Suppressor macrophage treated with lipopolysaccharide for 4 hours (primary cell): ENCODE measurements at places on chromosomes 16 and 17.

DNA sequence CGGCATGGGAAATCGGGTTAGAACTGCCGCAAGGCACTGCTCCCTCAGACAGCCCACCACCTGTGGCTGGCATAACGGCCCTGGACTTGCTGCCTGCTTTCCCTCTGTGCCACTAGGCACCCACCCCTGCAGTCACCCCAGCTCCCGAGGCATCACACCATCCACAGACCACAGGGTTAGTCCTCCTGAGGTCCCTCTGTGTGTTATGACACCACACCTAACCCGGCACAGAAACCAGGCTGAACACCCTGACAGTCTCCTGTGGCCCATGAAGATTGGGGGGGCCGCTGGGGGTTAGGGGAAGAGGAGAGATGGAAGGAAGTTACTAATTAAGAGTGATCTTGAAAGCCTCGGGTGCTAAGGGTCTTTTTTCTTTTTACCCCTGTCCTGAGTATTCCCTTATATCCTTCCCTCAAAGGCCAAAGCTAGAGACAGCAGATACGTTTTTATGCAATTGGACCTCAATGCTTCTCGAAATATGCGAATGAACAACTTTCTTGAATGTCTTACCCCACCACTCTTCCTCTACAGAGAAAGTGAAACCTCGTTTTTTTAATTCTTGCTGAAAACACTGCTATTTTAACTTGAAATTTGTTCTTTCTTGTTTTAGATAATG is 7.0 kb downstream of the CYTH1 start:
- peak; percentile 70 for DNase-seq

- DNase-seq: peak; percentile 16
Observed at GRCh38 chr17:3630781-3631180, 5.3 kb downstream of the SHPK start.

GRCh38 chr17:78859051-78859450 is 18.4 kb upstream of the USP36 start:
- DNase-seq: no peak

GRCh38 chr17:77865716-77866115 is 92.8 kb upstream of the TNRC6C start:
- no peak for DNase-seq

GRCh38 chr16:24146518-24146917 is 109.6 kb upstream of the CACNG3 start:
- DNase-seq: no peak

DNA sequence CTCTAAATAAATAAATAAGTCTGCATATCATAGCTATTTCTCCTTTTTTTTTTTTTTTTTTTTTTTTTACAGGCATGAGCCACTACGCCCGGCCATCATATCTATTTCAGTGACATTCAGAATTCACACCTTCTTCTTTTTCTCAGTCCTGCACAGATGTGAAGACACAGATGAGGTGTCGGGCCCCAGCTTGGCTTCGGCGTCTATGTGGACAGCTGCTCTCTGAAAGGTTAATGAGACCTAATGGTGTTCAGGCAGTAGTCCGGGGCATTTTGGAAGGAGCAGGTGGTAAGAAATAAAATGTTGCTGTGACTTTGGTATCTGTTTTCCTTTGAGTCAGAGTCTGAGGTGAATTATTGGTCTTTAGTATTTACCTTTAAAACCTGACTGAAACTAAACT is 23.6 kb downstream of the TANGO6 start:
- no peak for DNase-seq

GRCh38 chr16:88402551-88403240 is 19.9 kb downstream of the ZNF469 start:
- no peak for DNase-seq

DNA sequence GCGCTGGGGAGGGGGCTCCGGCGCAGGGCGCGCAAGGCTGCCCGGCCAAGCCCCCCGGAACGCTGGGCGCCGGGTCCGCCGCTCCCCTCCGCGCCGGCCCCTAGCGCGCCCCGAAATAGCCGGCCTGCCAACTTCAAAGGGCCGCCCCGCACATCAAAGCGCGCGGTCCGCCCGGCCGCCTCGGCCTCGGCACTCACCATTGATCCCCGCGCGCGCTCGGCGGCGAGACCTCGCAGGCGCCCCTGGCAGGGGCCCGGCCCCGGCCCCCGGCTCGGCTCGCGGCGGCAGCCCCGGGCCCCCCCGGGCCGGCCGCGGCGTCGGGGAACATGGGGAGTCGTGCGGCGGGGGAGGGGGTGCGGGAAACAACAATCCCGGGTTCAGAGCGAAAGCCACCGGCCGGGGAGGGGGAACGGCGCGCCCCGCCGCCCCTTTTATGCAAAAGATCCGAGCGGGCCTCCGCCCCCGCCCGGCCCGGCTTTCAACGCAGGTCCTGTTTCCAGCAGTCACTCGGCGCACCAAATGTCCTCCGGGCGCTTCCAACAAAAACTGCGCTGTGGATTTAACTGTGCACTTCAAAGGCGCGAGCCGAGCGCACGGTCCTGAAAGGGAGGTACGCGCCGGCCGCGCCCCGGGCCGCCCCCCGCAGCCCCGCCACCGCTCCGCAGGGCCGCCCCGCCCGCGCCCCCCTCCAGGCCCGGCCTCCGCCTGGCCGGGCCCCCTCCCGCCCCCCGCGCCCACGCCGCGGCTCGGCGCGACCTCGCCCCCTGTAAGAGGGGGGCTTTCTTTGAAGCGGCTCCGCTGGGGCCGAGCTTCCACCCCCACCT is 608 bp downstream of the AXIN2 start:
- DNase-seq: peak; percentile 43

DNA sequence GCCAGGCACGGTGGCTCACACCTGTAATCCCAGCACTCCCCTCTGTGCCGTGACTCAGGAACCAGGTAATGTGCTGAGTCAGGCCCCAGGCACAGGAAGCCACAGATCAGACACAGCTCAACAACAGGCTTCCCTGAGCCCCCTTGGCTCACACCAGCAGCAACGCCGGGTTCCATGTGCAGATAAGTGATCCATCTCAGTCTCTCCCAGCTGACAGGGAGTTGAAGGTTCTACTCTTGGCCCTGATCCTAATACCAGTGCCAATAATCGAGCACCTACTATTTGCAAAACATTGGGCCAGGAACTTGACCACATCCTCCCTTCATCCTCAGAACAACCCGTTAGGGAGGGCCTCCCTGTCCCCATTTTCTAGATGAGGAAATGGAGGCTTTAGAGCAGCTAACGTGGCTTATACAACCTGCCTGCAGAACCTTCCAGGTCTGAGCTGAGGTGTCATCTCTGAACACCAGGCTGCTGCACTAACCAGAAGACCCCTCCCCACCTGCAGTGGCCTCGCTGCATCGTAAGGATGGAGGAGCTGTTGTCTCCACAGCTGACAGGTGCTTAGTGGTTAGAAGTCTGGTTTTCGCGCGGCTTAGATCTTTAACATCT is 64.8 kb upstream of the AMZ2 start:
- DNase-seq: no peak

GRCh38 chr17:20952183-20952582 is 90.6 kb downstream of the USP22 start:
- no peak for DNase-seq

- peak; percentile 31 for DNase-seq
Observed at GRCh38 chr16:11079652-11080187, 135.4 kb downstream of the CLEC16A start.

DNA sequence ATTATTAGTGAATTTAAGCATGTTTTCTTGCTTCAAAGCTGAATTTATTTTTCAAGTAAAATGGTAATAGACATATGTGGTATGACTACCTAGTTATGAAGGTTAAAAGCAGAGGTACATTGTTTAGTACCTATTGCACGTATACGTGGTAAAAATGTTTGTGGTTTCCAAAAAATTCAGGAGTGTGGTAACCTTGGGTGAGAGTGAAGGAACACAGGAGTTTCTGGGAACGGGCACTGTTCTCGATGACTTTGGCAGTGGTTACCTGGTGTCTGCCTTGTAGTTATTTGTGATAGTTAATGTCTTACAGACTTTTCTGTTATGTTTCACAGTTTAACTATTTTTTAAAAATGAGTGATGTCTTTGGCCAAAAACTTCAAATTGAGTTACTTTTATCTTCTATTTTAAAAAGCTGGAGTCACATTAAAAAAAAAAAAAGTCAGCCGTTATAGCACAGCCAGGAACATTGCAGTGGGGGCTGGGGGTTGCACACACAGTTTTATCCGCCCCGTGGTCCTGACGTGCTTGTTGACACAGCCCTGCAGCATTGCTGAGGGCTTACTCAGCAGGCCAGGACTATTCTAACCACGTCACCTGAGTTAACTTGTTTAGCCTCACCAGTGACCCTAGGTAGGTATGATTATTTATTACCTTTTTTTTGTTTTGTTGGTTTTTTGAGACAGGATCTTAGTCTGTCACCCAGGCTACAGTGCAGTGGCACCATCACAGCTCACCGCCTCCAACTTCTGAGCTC is 10.9 kb downstream of the JPT2 start:
- no peak for DNase-seq

- no peak for DNase-seq
Observed at GRCh38 chr16:46843898-46844642, 13.1 kb upstream of the C16orf87 start.

DNA sequence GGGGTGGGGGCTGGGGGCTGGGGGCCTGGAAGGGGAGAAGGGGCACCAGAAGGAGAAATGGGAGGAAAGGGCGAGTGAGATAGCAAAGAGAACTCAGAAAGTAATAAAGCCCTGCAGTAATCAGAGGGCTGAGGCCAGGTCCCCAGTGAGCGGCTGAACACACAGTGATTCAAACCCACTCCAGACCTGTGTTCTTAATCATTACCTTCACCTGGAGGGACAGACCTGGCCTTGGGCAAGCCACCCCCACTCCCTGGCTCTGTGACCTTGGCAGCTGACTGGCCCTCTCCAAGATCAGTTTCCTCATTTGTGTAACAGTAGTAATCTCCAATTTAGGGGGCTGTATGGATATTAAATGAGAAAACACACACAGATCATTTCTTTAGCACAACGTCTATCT is 150.4 kb downstream of the WWOX start:
- no peak for DNase-seq

GRCh38 chr17:37841232-37841631 is 83.0 kb upstream of the TBC1D3K start:
- DNase-seq: peak; percentile 29

DNA sequence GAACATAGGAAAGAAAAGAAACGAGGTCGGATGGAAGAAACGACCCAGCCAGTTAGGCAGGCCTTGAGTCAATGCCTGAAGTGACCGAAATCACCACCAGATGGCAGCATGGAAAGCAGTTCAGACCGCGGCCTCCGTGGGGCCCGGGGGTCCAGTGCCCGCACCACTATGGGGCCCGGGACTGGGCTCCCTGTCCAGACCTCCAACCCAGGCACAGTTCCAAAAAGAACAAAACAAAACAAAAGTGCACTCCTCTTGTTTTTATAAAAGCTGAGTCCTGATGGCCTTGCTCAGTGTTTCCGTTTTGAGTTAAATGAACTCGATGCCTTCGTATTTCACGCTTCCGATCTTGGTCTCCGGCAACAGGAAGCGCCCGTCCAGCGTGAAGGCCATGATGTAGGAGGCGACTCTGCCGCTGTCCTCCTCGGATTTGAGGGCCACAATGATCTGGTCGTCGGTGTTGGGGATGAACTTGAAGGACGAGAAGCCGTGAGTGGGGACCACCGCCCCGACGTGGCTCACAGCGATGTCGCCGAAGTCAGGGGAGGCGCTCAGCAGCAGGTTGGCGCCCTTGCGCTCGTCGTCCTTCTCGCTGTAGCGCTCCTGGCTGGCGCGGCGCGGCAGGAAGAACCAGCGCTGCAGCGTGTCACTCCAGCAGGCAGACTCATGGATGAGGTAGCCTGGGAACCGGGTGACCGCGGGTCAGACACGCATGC is 13.7 kb upstream of the LGALS3BP start:
- DNase-seq: peak; percentile 64

DNA sequence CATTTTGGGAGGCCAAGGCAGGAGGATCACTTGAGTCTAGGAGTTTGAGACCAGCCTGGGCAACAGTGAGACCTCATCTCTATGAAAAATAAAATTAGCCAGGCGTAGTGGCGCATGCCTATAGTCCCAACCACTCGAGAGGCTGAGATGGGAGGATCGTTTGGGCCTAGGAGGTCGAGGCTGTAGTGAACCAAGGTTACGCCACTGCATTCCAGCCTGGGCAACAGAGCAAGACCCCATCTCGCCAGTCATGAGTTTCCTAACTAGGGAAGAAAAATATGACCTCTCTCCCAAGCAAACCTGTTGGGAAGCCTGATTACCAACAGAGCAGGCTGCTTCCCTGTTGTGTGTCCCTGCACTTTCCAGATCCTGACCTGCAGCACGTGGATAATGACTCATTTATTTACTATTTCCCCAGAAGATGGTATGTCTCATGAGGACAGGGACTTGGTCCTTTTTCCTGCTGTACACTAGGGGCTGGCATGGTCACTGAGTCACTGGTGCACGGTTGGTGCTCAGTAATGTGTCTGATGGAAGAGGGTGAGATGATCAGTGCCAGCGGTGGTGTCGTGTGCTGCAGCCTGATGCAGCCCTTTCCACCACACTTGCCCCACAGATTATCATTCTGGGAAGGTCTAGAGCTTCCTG is 30.8 kb downstream of the NMT1 start:
- no peak for DNase-seq

GRCh38 chr16:31010585-31011325 is at the start of gene STX1B:
Gene STX1B, minus strand, starts transcription at chr16:31010638. Its CDS starts 242 bp downstream, at chr16:31010396.
- no peak for DNase-seq

GRCh38 chr17:76511668-76512365 is 10.6 kb upstream of the RHBDF2 start:
- peak; percentile 82 for DNase-seq

GRCh38 chr16:69905171-69905555 is 46.0 kb upstream of the CLEC18A start:
- no peak for DNase-seq

DNA sequence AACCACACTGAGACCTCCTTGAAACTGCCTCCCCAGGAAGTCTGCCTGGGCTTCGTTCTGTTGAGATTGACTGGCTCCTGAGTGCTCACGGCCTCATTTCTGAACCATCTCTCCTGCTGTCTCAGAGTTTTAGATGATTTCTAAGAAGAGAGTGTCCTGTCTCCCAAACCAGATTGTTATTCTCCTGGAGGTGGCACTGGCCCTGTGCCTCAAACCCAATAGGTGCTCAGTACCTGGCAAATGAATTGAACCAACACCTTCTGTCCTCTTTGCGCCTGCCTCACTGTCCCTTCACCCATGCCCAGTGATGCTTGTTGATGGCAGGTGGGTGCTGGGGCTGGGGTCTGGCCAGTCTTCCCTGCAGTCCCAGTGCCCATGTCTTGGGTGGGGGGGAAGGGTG is 36.3 kb upstream of the C1QL1 start:
- DNase-seq: no peak

- no peak for DNase-seq
Observed at GRCh38 chr16:29023279-29024277, 38.7 kb downstream of the LAT start.
